ENCODE measurements at places on chromosomes 7 and 10.
A peak's percentile ranks its signal among the peaks of the same experiment; 100 is the strongest.

DNA sequence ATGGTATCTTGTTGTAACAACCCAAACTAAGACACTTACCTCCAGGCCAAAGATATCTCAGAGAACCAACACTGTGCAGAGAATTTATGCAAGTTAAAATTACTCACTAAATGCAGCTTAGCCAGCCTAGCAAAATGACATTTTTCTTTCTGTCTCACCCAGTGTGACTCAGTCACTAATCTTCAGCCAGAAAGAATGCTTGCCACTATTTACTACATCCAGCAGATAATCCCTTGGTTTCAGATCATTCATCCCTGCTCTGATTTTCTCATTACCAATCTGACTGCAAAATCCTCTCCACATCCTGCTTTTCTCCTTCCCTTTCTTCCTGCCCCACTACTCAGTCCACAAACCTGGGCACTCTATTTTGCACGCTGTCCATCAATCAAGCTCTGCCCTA, 93.5 kb upstream of the NEBL start:
- DNase-seq, result peak; percentile 33

DNA sequence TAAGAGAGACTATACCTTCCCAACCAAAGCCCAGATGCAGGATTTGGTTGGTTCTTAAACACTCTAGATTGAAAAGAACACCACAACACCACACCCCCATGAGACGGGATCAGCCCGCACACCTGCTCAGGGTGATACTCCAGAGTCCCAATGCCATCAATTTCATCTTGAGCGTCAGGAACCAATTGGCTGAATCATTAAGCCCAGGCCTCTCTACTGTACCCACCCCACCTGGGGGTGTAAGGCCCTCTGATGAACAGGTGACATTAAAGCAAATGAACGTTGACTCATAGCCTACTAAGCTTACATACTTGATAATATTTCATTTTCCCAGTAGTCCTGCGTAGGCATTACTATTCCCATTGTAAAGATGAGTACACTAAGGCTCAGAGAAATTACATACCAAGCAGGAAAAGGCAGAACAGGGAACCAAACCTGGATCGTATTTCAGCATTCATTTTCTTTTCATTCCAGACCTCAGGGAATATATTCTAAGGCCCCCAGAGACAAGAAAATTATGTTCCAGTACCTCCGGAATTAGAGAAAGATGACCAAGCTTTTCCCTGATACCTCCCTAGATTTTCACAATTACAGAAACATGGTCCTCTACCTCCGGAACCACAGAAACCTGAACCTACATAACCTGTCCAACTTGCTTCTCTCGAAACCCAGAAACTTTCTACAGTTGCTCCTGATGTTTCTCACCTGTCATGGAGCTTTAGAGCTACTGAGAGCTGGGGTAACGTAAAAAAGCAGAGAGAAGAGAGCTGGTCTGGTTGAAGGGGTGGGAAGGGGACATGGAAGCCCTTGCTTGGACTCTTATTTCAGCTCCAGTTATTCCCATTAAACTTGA, 43.1 kb upstream of the KDM7A start:
- DNase-seq, result no peak

GRCh38 chr10:100392686-100393003, 45.6 kb downstream of the SCD start:
- DNase-seq, result no peak

DNA sequence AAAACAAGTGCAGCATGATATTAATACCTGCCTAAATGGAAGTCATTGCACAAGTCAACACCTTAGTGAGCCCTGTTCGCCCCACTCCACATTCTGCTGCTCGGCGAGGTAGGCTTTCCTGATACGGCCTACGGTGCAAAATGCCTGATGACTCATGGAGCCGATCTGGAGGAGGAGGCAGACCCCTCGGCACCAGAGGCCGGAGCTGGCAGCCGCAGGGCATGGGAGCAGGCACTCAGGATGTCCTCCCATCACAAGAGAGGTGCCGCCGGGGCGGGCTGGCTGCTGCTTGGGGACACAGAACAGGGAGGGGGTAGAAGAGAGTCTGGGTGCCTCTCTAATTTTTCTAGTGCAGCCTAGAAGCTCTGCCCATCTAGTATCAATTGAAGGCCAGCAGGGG, 418.5 kb upstream of the MGMT start:
- no peak for DNase-seq

All from Caki2 (cell line).